ENCODE measurements at places on chromosomes 6 and 20.

DNA sequence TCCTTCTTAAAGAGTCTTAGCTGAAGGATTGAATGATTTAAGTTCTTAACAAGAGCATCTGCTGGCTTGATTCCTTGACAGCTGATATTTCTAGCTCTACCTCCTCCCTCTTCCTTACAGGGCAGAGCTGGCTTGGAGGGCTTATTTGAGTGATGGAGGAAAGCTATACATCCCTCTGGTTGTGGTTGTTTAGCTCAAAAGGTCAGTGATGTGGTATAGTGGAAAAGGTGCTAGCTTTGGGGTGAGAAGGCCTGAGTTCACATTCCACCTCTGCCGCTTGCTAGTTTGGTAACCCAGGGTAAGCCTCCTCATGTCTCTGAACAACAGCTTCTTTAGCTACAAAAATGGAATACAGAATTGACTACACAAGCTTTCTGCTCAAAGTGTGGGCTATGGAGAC is 8.3 kb downstream of the CHMP4B start:
- DNase-seq = no peak

- no peak for DNase-seq
These were observed 26.1 kb downstream of the CEP57L1 start for GRCh38 chr6:109121411-109121810.

GRCh38 chr20:20217621-20218020 is 150.3 kb upstream of the INSM1 start:
- DNase-seq = no peak

GRCh38 chr6:128532827-128533226 is 12.4 kb upstream of the PTPRK start:
- DNase-seq = no peak

GRCh38 chr6:5095236-5095635 is 10.1 kb downstream of the PPP1R3G start:
- no peak for DNase-seq

DNA sequence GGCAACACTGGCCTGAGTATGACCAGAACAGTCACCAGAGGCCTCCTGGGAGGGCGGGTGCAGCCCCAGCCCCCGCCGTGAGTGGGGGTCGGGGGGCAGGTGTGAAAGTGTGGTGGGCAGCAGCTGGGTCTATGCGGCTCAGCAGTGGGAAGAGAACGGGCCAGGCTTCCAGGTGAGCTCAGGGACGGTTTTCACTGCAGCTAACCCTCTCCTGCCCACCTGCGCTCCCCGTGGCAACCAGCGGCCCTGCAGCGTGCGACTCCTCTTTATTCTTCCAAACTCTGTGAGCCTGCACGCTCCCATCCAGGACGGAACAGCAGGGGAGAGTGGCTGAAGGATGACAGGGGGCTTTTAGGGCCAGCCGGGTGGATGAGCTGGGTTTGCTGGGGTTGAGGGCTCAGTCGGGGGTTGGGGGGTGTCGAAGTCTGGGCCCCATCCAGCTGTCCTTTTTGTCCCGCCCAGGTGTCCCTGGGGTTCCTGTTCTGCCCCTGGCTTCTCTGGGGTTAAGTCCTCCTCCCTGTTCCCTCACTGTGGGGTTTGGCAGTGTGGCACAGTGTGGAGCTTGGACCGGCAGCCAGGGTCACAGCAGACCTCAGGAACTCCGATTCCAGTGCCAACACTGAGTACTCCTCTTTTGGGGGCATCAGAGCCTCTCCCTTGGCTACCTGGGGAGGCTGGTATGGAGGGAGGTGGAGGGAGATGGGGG is 859 bp upstream of the BIRC7 start:
- DNase-seq = no peak

DNA sequence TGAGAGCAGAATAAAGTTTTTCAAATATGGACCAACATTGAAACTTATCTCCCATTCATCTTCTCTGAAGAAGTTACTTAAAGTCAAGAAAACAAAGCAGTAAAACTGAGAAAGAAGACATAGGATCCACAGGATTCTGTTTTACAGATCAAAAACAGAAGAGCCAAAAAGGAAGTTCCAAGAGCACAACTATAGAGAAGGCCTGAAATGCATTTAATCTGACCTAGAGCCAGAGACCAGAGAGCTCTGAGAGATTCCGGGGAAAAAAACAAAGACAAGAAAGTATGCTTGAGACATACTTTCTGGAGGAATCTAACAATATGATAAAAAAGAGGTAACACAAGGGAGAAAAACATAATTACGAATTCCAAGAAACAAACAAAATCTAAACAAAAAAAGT is 26.1 kb downstream of the SRPK1 start:
- DNase-seq = no peak

GRCh38 chr20:58306421-58307261 is 2.9 kb upstream of the RAB22A start:
- DNase-seq = peak; percentile 37

GRCh38 chr6:54428431-54428830 is 120.2 kb downstream of the TINAG start:
- DNase-seq = no peak

DNA sequence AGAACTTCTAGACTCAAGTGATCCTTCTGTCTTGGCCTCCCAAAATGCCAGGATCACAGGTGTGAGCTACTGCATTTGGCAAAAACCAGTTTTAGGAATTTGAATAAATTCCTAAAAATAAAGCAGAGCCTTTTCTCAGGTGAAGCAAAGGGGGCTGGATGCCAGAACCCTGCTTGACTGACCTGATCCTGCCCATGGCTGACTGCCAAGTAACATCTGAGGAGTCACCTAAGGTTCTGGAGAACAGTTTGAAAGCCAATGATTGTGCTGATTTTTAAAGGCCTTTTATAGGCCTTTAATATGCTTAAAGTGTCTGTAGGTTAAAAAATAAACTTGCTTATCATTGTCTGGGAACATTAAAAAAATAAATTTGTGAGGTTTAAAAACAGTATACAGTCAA is 14.1 kb upstream of the ZSCAN12 start:
- no peak for DNase-seq

DNA sequence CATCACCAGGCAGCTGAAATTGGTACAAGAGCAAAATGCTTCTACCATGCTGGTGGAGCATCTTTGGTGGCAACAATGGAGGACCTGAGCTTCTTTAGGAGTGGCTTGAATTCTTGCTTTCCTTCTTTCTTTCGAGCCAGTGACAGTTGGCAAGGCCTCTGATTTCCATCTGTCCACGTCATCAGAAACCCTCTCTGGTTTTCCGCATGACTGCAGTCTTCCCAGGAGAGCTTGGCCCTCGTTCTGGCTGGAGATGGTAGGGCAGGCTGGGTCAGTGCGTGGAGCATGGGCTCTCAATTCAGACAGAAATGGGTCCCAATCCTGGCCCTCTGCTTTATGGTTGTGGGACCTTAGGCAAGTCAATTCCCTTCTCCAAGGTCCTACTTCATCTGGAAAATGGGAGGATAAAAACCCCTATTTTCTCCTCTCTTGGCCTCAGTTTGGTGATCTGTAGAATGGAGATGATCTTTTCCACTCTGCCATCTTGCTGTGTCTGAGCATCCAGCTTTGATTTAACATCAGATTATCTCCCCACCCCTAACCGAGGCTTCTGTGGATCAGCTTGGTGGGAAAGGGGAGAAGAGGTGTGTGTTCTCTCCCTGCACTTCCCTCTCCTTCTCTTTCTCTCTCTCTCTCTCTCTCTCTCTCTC is 3.6 kb upstream of the BPIFB1 start:
- no peak for DNase-seq

DNA sequence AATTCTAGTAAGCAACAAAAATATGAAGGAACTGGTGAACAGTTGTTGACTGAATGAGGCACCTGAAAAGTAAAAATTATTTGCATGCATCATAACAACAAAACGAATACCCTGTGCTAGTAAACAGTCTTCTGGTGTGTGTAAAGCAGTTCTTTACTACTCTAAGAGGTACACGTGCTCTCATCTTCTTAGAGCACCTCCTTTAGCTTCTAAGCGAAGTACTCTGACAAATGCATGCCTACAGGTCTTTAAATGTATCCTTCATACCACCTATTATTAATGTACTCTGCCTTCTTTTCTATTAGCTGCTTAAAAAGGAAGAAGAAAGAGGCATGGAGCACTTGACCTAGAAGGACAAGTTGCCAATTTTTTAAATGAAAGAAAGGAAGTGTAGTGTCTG is 32.2 kb upstream of the MYB start:
- DNase-seq = no peak

DNA sequence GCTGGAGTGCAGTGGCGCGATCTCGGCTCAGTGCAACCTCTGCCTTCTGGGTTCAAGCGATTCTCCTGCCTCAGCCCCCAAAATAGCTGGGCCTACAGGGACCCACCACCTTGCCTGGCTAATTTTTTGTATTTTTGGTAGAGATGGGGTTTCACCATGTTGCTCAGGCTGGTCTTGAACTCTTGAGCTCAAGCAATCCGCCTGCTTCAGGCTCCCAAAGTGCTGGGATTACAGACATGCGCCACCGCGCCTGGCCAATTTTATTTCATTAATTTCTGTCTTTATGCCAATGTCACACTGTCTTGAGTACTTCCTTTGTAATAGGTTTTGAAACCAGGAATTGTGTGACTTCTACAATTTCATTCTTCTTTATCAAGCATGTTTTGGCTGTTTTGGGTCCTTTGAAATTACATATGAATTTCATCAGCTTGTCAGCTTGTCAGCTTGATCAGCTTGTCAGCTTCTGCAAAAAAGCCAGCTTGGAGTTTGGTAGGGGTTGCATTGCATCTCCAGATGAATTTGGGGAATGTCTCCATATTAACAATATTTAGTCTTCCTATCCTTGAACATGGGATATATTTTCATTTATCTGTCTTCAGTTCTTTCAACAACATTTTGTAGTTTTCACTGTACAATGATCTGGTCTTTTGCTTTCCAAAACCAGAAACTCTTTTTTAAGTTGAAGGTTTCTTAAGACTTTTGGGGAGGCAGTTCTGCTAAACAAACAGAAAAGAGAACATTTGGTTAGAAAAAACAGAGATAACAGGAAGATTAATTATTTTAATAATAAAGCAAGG is 20.8 kb downstream of the ZFAND3 start:
- no peak for DNase-seq

GRCh38 chr6:97654674-97655073 is 371.7 kb upstream of the MMS22L start:
- DNase-seq = no peak

DNA sequence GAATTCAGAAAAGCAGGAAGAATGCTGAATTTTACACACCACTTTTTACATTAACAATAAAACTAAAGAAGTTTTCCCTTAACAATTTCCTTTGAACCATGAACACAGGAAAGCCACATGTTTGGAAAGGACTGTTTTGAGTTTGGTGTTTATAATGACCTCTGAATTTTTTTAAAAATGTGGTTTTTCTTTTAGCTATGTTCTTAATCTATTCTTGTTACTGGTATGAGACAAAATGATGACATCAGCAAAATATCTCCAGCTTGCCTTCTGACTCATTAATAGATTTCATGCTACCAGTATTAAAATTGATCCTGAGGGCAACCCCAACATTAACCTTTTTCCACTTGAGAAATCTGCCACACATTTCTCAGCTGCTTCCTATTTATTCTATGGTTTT is 217.5 kb upstream of the THEMIS start:
- DNase-seq = no peak

- no peak for DNase-seq
These were observed 16.9 kb downstream of the KIAA1755 start for GRCh38 chr20:38243709-38244020.

DNA sequence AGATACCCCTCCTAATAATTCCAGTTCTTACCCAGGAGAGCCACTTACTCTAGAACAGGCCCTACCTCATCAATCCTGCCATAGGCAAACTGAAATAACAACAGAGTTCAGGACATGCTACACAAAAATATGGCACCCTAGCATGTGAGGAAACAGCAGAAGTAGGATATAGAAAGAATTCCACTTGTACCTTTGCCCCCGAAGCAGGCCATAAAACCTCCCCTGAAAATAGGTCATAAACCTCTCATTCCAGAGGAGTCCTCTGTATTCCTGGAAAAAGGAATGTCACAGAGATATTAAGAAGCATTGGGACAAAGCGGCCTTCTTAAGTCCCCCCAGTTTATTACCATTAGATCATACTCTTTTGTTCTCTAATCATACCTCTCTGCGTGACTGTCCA is 504.3 kb upstream of the MARCKS start:
- DNase-seq = no peak

- peak; percentile 93 for DNase-seq
These were observed at the start of gene ZNF341 for GRCh38 chr20:33731693-33732165. TSS of gene ZNF341 (plus strand) at chr20:33731996. CDS start at chr20:33732022, 26 bp downstream.

DNA sequence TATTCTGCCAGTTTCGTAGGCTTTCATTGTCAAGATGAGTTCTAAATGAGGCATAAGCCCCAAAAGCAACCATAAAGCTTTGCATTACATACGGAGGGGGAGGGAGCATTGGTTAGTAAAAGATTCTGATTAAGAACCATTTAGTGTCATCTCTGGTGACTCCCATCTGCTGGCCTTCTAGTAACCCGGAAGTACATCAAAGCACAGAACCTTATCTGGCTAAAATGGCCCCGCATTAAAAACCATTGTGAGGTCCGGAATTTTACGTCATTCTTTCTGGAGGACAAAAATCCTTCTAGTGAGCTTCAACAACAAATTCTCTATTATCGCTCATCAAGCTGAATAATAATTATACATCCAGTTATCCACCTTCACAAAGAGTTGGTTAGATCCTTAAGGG is 37.8 kb downstream of the METTL24 start:
- DNase-seq = no peak

- DNase-seq = no peak
These were observed 19.7 kb downstream of the RAB44 start for GRCh38 chr6:36717231-36717825.

DNA sequence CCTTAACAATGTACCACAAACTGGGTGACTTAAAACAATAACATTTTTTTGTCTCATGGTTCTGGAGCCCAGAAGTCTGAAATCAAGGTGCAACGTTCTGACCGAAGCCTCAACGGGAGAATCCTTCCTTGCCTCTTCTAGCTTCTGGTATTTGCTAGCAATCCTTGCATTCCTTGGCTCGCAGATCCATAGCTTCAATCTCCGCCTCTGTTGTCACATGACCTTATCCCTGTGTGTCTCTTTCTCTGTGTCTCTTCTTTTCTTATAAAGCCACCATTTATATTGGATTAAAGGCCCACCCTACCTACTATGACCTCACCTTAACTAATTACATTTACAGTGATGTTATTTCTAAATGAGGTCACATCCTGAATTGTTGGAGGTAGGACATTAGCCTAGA is 37.2 kb upstream of the DOK5 start:
- DNase-seq = no peak

DNA sequence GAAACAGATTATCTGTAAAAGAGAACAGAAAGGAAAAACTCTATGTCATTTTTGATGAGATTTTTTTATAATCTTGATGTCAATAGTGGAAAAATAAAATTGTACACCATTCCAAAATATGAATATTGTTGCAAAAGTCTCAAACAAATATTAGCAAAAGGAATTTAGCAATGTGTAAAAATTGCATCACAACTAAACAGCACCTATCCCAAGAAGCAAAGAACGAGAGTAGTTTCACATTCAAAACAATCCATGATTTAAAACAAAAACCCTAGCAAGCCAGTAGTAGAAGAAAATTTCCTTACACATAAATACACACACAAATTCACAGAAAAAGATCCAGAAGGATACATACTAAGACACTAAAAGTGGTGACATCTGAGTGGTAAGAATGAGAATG is 38.4 kb downstream of the LCA5 start:
- no peak for DNase-seq

All from DND-41 (cell line).